Endothelial cell (in vitro differentiated cells): ENCODE measurements at places on chromosomes 6 and 20.

DNA sequence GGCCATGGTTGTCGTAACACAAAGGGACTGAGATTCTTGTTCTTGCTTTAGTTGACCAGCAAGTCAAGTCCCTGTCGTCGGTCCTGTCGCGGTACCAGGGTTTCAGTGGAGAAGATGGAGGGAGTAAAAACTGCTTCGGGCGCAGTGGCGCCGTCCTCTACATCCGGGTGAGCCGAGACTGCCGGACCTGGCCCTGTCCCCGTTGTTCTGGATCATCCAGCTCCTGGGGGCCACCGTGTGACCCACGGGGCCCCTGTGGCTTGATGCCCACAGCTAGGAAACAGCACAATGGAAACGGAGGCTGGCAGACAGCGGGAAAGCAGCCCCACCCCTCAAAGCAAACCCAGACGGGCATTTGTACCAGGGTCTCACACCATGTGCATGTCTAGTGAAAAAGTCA lies 15.0 kb downstream of the MTG2 start:
- no peak for DNase-seq

DNA sequence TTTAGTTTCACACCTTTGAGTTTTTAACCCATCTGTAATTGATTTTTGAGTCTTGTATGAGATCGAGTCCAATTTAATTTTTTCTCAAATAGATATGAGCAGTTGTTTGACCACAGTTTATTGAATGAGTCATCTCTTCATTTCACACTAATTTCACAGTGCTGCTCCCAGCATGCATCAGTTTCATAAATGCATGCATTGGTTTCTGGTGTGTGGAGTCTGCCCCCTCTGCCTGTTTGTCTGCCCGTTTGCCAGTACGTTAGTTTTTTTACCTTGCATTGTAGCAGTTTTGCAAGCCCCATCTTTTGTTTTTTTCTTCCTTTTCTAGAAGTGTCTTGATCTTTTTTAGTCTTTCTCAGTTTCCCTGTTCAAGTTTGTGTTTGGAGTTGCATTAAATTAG lies 11.9 kb downstream of the SLX4IP start:
- no peak for DNase-seq

DNA sequence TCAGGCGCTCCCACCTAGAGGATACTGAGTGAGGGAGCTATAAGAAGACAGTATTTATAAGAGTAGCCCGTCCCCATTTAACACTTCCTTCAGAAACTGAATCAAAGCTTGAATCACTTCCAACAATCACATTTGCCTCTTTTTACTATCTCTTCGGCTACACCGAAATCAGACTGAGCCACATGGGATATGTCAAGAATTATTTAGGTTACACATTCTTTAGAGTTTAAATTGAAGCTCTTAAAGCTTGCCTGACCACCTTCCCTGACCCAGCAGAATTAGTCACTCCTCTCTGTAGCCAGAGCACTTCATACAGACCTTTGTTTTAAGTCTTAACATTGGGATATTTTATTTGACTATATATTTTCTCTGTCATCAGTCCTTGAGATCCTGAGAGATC lies 163.7 kb downstream of the MAFB start:
- DNase-seq = no peak

DNA sequence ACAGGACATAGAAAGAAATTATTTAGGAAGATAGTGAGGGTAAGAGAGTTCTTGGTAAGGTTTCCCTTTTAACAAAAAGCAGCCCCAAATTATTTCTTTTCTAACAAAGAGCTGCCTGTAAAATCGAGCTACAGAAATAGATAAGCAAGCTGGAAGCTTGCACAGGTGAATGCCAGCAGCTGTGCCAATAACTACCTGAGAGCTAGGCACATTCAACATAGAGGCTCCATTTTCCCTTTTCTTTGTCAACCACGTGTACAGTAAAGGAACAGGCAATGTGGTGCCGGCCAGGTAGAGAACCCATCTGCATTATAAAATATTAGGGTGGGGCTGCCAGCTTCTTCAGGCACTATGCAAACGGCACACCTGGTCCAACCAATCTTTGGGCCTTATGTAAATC lies 341.6 kb upstream of the JAG1 start:
- no peak for DNase-seq

DNA sequence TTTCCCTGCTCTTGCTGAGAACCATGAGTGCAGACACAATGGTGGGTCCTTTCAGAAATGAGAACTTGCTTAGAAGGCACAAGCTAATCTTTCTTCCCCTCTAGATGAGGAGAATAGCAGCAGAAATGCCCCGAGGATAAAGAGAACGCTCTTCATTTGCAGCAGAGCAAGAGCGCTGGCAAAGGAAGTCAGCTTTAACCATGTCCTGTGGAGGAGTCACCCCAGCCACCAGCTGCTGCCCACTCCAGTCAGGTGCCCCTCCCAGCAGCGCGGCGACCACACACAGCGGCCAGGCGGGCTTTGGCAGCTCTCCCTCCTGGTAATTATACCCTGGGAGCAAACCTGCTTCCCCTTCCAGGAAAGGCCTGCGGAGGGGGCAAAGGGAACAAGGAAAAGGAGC lies 42.4 kb upstream of the EMILIN3 start:
- DNase-seq = no peak

DNA sequence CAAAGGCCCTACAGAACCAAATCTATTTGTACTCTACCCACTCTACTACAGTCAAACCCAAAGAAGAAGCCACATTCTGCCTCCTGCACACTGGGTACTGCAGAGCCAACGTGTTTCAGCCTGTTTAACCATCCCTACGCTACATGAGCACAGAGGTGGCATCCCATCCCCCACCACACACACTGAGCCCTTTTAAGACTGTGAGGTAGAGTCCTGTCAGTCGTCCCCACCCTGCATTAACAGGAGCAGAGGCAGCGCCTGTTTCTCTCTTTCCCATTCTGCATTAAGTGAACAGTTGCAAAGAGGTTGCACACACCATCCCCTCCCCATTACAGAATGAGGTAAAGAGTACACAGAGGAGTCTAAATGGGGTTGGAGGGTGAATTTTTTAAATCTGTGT lies 5.2 kb upstream of the RSPH4A start:
- no peak for DNase-seq
